ENCODE measurements at places on chromosomes 7 and 10. TPM values are rescaled to one million over a fixed set of nuclear protein-coding genes. Genes with fewer than 3 reads are reported as not detected.

The HABP2 gene
- not detected for total RNA-seq

The PAX4 gene
- not detected for total RNA-seq

The VSTM2A gene
- total RNA-seq = not detected

The BHLHA15 gene
- total RNA-seq = not detected

The COA1 gene
- total RNA-seq = 18.0 TPM

The SVIL gene
- total RNA-seq = 86.8 TPM

The GPR37 gene
- total RNA-seq = 0.10 TPM

The AQP1 gene
- total RNA-seq = 3.8 TPM

The FGFR2 gene
- not detected for total RNA-seq

The FOXI2 gene
- total RNA-seq = not detected

The IL6 gene
- total RNA-seq = 5.2 TPM

The JAKMIP3 gene
- total RNA-seq = 0.19 TPM

The ASIC3 gene
- total RNA-seq = 0.37 TPM

The NPTX2 gene
- 130 TPM for total RNA-seq

The RET gene
- 0.39 TPM for total RNA-seq

The DTX2 gene
- 7.8 TPM for total RNA-seq

The SFTPA2 gene
- total RNA-seq = not detected

The SRGN gene
- total RNA-seq = 245 TPM

The HPSE2 gene
- not detected for total RNA-seq

The FLNC gene
- total RNA-seq = 94.0 TPM

The MSS51 gene
- total RNA-seq = 0.68 TPM

The MARCHF5 gene
- 14.9 TPM for total RNA-seq

The SEMA3C gene
- total RNA-seq = 46.4 TPM

The LMBR1 gene
- total RNA-seq = 31.8 TPM

The SLC13A1 gene
- total RNA-seq = not detected

The TAS2R40 gene
- not detected for total RNA-seq

The OR2A12 gene
- not detected for total RNA-seq

The CD36 gene
- total RNA-seq = 60.9 TPM

The OPN1SW gene
- total RNA-seq = not detected

The TEX36 gene
- not detected for total RNA-seq

The GATA3 gene
- total RNA-seq = 0.34 TPM

The PHKG1 gene
- total RNA-seq = 1.1 TPM

The ZC3HAV1L gene
- total RNA-seq = 38.6 TPM

The GALNT17 gene
- total RNA-seq = not detected

The MKLN1 gene
- total RNA-seq = 21.8 TPM

The SLC39A12 gene
- not detected for total RNA-seq

The UBE3C gene
- total RNA-seq = 37.3 TPM

The SFXN2 gene
- total RNA-seq = 6.8 TPM

The DDX56 gene
- total RNA-seq = 29.8 TPM

The DNAJC1 gene
- 71.1 TPM for total RNA-seq

The HIP1 gene
- total RNA-seq = 6.8 TPM

The HMX3 gene
- not detected for total RNA-seq

The METTL27 gene
- total RNA-seq = 2.0 TPM

The EBF3 gene
- total RNA-seq = 22.8 TPM

The TRPV5 gene
- total RNA-seq = not detected

The PON1 gene
- not detected for total RNA-seq

The PTPRZ1 gene
- not detected for total RNA-seq

The CYP2W1 gene
- not detected for total RNA-seq

The PRSS37 gene
- not detected for total RNA-seq

The CALML5 gene
- total RNA-seq = not detected

The TACC2 gene
- total RNA-seq = 6.4 TPM
